ENCODE measurements at places on chromosomes 5 and 9.

- no peak for DNase-seq
Measured at GRCh38 chr5:139492700-139493192, 10.2 kb upstream of the STING1 start.

- DNase-seq, result peak; percentile 12
Measured at GRCh38 chr9:20356403-20357036, 265.8 kb downstream of the MLLT3 start.

GRCh38 chr5:92652756-92653155 is 928.3 kb downstream of the NR2F1-AS1 start:
- no peak for DNase-seq

DNA sequence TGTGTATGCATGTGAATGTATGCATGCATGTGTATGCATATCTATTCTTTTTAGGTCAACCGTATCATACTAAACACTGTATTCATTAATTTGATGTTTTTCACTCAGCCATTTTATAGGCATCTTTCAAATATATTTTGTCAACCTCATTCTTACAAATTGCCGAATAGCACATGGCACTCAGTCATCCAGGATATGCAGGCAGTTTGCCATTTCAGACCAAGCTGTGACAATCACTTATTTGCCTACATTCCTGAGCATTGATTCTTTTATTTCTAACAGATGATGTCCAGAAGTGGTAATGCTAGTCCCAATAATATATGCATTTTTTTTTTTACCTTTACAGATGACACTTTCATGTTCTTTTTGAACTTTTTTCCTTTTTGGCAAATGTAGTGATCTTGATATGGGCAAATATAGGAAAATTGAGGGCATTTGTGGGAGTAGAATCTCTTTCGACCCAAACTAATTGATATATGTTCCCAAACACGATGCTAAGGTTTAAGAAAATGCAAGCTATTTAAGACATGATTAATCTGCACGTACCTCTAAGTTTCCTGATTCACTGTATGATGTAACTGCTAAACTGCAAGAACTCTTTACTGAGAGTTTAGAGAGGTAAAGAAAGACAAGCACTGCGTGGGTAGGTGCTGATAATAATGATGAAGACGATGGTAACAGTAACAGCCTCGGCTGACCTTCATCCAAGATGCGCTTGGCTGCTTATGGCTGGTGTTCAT is 153.9 kb upstream of the DAP start:
- DNase-seq, result no peak

DNA sequence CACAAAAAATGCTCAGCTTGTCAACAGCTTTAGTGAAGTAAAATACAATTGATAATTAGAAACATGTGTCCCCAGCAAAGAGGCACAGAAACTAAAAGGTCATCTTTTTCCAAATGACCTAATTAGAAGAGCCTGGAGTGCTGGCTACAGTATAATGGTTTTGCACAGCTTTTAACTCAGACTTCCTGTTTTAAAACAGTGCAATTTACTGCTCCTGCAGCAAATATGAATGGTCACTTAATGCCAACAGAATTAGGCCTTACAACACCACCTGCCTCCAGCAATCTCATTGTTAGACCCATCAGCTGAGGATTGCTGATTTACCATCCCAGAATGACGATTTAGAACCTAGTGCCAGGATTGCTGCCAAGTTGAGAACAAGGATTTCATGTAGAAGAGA is 239.3 kb downstream of the CETN3 start:
- no peak for DNase-seq

DNA sequence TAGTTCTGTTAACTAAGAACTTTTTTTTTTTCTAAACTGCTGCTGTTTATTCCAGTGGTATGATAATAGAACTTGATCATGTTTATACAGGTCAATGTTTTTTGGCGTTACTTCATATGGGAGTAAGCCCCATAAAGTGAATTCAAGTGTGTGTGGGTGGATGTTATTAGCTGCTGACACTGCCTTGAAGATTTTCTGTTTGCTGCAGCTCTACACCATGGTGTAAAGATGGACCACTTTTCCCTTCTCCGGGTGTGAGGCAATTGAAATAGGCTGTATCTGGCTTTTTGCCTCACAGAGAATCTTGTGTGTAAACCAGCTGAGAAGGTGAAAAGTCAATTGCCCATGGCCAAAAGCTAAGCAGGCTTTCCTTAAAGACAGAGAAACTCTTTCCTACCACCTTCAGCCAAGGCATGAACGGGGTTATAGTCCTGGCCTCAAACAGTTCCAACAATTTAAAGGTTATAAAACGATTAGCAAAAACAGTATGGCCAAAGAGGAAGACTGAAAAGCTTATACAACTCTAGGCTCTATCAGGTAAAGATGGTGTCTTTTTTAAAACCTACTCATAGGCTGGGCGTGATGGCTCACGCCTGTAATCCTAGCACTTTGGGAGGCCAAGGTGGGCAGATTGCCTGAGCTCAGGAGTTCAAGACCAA is 33.9 kb upstream of the ABCA1 start:
- DNase-seq, result no peak

GRCh38 chr9:131781069-131781468 is 41.2 kb upstream of the RAPGEF1 start:
- DNase-seq, result no peak

- DNase-seq, result no peak
Measured at GRCh38 chr9:132989414-132989996, 11.0 kb downstream of the GFI1B start.

GRCh38 chr5:106730912-106731311 is 939.8 kb downstream of the EFNA5 start:
- DNase-seq, result no peak

- DNase-seq, result no peak
Measured at GRCh38 chr5:108251350-108251749, 130.5 kb downstream of the FBXL17 start.

DNA sequence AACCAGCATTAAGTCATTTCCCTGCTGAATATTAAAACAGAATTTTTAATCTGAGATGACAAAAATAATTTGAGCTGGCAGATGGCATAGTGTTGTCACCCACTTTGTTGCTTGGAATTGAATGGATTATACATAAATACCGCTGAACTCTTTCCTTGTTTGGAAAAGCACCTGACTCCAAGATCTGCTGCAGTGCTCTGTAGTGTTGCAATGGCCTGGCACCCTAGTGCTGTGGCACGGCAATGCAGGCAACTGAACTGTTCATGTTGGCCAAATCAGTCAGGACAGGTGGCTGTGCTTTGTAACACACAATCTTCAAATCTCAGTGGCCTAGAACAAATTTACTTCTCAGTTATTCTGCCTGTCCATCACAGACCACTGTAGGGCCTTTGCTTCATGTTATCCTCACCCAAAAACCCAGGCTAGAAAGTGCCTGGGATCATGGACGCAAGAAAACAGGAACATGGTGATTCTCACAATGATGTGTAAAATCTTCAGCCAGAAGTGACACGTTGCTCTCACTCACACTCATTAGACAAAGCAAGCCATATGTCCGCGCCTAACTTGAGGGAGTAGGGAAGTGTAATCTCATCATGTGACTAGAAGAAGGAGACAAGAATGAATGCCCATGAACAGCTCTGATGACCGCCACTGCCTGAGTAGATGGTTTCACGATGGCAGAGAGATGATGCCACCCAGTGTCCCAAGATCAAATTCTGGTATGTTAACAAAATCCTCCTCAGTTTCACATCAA is 191.9 kb upstream of the PUM3 start:
- no peak for DNase-seq

GRCh38 chr9:88179062-88179521 is 40.8 kb upstream of the SPATA31C2 start:
- DNase-seq, result no peak

DNA sequence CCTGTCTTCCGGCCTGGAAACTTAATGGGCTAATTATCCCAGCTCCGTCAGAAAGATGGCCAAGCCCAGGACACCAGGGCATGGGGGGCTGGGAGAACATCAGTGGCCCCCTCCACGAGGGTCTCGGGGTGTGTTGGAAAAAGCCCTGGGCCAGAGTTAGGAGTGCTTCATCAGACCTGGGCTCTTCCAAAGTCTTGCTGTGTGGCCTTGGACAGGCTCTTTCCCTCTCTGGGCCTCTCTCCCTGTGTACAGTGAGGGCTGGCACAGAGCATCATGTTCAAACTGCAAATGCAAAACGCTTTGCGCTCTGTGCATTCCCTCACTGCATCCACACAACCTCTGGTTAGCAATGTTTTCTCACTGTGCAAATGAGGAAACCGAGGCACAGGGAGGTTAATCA is 48.3 kb downstream of the ASS1 start:
- DNase-seq, result no peak

- DNase-seq, result no peak
Measured at GRCh38 chr5:112012104-112012503, 255.1 kb upstream of the NREP start.

- DNase-seq, result no peak
Measured at GRCh38 chr5:89129941-89130340, 247.0 kb upstream of the MEF2C start.

- no peak for DNase-seq
Measured at GRCh38 chr5:126139773-126140172, 283.4 kb upstream of the GRAMD2B start.

DNA sequence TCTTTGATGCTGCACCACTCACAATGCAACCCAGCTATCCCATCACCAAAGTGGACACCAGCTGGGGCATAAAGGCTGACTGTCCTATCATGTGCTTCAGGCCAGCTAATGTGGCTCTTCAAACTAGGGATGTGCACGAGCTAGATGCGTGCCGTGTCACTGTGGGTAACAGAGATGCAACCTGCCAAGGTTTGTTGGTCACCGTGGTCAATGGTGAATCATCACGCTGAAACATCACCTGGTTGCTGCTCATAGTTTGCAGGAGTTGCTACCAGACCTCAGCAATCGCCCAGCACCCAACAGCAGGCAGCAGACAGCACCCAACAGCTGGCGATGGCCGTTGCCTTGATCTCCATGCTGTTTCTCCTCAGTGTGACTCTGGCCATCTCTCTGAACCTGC is 2.1 kb upstream of the PCDHGA1 start:
- no peak for DNase-seq

DNA sequence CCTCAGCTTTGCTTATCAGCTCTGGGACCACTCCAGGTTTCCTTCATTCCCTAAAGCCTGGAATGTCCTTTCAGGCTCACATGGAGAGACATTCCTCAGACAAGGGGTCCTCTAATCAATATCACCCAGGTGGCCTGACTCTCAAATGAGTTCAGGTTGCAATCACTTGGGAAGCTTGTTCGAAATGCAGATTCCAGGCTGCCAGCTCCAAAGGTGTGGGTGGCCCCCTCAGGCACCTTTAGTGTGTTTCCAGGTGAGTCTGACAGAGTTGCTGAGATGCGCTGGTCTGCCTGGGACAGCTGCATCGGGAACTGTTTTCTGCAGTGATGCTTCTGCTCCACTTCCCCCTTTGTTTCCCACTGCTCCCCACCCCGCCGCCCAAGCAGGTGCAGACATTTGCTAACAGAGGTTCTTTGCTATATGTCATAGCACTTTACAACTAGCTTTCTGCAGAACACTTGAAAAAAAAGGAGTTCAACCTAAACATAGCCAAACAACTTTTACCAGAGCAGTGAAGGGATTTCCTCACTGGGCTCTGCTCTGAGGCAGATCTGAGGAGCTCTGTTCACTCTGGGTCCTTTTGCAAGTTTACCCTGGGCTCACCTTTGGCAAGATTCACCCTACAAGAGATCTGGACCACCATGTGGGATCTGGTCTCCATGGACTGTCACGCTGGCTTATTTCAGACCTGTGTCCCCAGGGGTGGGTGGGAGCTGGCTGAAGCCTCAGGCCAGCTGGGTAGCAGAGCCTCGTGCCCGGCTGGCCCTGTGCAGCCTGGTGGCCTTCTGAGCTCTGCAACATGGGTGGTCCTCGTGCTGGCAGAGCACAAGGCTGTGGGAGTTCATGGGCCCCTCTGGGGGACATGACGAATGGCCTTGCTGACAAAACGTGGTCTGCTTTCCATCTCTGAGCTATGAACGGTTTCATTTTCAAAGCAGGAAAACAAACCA is 539.6 kb downstream of the CCDC171 start:
- DNase-seq, result no peak

- no peak for DNase-seq
Measured at GRCh38 chr5:123157791-123158581, 68.9 kb downstream of the PRDM6 start.

DNA sequence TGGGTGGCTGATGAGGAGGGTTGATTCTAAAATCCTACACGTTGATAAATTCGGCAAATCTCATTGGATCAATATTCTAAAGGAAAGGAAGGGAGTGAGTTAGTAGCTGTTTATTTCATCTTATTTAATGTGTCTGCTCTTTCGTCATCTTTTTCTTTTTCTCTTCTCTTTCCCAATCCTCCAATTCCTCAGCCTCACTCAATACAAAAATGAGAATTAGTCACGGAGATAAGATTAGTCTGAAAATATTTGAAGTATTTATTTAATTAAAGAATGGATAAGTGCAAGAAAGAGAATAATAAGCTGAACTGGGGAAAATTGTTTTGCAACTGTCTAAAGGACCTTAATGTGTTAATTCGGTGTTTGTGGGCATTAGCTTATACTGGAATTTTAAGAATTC is 1095.1 kb downstream of the DTWD2 start:
- no peak for DNase-seq

- DNase-seq, result no peak
Measured at GRCh38 chr5:72940082-72940481, 15.8 kb upstream of the FCHO2 start.

- DNase-seq, result no peak
Measured at GRCh38 chr9:37617832-37618231, 25.4 kb upstream of the TOMM5 start.

DNA sequence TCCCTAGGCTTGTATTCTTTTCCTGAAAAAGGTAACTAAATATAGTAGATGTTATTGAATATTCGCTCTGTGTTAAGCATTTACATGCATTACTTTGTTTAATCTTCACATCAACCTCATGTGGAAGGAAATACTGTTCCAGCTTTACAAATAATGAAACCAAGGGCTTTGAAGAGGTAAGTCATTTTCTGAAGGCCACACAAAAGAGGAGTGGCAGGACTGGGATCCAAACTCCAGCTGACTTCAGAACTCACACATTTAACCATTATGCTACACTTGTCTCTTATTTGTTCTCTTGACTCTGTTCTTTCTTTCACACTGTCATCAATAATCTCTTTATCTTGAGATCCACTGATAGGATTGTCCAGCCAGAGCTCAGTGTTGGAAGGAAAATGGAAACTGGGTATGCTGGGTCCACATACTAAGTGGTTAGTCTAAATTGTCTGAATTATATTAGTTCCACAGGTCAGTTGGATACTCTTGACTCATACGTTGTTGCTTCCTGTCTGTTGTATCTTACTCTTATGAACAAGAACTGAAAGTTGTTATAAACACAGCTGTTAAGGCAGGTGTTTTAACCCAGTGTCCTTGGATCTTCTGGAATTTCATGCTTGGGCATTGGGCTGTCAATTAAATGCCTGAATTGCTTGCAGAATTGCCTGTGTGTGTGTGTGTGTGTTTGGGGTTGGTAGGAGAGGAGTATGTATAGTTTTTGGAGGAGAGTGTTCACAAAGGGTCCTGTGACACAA is 65.6 kb downstream of the TLE4 start:
- DNase-seq, result no peak

- no peak for DNase-seq
Measured at GRCh38 chr5:6750951-6751685, 37.9 kb downstream of the TENT4A start.

GRCh38 chr5:156147261-156147943 is 179.6 kb upstream of the SGCD start:
- no peak for DNase-seq

- DNase-seq, result no peak
Measured at GRCh38 chr5:180823940-180824629, 21.5 kb upstream of the MGAT1 start.

- no peak for DNase-seq
Measured at GRCh38 chr5:14342306-14342705, 199.2 kb downstream of the TRIO start.
